GM04504 (cell line): ENCODE measurements at places on chromosomes 2 and 18.

DNA sequence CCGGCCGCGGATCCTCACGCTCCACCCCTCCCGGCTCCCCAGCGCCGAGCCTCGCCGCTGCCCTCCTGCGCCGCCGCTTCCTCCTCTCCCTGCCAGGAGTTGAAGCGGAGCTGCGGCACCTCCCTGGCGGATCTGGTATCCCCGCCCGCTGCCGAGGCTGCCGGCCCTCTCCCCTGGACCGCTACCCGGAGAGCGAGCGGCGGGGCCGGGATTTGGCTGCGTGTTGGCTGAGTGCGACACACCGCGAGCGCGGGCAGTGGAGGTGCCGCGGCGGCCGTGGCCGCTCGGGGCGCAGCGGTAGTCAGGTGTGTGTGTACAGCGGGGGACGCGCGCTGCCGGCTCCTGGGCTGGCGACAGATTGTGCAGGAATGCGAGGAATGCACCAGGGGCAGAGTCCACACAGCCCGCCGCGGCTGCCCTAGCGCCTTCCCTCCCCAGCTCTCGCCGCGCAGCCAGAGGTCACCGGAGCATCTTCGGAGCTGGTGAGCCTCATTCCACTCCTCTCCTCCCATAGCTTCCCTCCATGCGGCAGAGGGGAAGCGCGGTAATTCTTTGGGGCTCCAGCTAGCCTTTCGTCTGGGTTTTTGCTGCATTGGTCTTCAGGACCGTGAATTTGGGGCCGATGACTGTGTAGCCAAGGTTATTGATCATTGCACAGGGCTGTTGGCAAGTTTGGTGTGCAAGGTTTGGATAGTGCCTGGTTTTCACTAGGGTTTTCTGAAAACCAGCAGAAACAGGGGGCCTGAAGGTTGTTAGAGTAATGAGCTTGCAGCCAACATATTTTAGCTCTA lies 1.3 kb downstream of the PKP4 start:
- peak; percentile 24 for DNase-seq

DNA sequence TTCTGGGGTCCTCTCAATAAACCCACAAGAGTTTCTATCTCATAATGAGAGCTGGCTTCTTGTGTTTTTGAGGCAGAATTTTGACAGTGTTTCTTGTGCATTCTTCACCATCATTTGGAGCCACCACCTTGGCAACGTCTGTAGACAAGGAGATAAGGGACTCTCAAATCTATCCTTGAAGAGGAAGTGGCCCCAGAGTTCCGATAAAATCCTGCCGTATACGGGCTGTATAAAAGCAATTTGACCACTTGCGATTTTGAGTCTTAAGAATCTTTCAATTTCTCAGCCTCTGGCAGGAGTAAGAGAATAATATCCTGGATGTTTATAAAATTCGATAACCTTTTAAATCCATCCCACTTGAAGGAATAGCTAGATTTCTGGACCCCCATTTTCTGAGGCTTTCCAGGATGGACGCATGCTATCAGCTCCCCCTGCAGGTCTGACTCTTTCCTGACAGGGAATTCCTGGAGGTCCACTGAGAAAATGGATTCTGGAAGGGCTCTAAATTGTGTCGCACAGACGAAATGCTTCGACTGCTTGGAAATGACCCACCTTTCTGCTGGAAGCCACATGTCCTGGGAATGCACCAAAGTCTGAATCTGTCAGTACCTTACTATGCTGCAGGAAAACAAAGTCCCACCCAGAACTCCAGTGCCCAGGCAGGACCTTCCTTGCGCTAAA lies 54.1 kb downstream of the E2F6 start:
- no peak for DNase-seq

DNA sequence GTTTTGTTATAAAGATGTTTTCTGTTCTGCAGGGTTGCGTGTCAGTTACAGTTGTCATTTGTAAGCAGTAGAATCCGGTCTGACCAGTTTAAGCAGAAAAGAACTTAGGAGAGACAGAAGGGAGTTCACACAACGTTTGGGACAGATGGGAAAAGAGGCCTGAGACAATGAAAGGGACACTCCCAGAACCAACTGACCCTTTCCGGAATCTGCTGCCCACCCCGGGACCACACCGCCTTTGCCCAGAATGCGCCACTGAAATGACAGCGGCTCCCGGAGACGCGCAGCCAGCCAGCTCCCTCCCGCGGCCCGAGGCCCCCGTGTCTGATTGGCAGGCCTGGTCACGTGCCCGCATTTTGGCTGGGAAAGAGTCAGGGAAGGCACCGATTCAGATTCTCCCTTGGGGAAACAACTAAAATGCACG lies 244.6 kb downstream of the BCL2 start:
- DNase-seq = peak; percentile 6

DNA sequence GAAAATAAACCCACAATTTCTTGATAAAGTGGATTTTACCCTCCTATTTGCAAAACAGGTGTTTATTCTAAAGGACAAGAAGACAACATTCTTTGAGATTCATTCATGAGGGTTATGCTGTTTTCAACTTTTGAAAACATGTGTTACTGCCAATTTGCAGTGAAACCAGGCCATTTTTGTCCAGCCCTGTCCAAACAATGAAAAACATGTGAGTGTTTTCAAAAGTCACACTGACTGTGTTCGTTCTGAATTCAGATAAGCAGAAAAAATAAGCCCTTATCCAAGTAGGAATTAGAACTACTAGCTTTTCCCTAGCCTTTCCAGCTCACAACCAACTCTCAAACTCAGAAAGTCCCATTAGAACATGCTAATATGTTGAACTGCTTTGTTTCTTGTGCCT lies 148.1 kb upstream of the PID1 start:
- no peak for DNase-seq

- DNase-seq = peak; percentile 38
Measured at GRCh38 chr2:119389615-119390306, 23.0 kb downstream of the DBI start.

GRCh38 chr2:3046170-3046865 lies 331.3 kb downstream of the EIPR1 start:
- DNase-seq = no peak

GRCh38 chr2:238336151-238336550 lies 15.8 kb downstream of the TRAF3IP1 start:
- DNase-seq = no peak

GRCh38 chr2:191875859-191876258 lies 29.0 kb upstream of the CAVIN2 start:
- DNase-seq = no peak
